MCF 10A (cell line): ENCODE measurements at places on chromosomes 1 and 21. TPM values are rescaled to one million over a fixed set of nuclear protein-coding genes. Genes with fewer than 3 reads are reported as not detected.

Gene OR2T1
- not detected in 2 replicates for total RNA-seq

Gene MROH9
- not detected in 2 replicates for total RNA-seq

Gene RGS1
- total RNA-seq, result not detected in 2 replicates

Gene CD164L2
- 0.23 TPM in 1 of 2 replicates, not detected in the other for total RNA-seq

Gene CAPN2
- 513 and 622 TPM in 2 replicates for total RNA-seq

Gene PIGR
- not detected in 2 replicates for total RNA-seq

DNA sequence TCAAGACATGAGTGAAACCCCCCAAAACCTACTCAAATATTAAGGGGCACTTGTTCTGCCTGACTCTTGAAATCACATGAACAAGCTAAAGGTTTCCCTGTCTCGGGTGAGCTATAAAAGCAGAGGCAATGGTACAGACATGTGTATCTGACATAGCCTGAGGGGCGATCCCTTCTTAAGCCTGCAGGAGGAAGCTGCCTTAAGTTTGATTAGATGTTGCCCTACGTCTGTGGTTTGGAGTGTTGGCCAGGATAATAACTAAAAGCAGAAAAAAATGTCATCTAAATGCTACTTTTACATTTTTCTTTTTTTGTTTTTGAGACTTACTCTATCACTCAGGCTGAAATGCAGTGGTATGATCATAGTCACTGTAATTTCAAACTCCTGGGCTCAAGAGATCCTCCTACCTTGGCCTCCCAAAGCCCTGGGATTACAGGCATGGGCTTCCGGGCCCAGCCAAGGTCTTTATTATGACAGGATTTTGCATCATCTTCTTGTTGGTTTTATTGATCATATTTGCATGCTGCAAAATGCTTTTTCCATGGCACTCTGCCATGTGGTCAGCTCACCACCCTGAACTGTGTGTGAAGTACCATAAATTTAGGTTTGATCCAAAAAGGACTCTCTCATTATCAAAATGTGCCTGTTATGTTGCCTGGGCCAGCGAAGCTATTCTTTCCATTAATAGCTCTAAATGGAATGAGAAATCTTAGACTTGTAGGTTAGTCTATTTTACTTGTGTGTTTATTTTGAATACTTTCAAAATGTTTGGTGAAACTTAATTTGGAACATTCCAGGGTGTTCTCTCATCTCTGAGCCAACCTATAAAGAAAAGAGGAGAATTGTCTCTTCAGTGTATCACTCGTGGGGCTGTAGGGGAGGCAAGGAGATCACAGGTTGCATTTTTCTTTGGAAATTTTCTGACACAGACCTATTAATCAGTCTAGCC is 15.0 kb upstream of the HMGN1 start:
- DNase-seq, result no peak

GRCh38 chr21:36888466-36888865 is 78.0 kb downstream of the HLCS start:
- no peak for DNase-seq

DNA sequence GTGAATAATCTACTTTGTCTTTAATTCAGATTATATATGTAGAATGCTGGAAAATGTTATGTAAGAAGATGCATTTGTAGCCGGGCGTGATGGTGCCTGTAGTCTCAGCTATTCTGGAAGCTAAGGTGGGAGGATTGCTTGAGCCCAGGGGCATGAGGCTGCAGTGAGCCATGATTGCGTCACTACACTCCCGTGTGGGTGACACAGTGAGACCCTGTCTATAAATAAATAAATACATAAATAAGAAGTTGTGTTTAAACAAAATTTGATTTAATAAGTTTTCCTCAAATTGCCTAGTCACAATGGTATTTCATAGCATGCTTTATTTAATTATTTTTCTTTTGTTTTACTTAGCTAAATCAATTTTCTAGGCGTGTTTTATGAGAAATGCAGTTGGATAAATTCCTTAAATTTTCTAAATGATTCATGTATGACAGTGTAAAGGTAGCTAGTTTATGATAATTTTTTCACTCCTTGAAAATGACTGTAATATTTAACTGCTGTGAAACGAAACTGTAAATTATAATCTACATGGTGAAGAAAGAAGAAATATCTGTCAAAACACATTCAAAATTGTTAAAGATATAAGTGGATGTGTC is 232.6 kb downstream of the SRGAP2C start:
- DNase-seq, result peak; percentile 41
